ENCODE measurements at places on chromosomes 1 and 21.

DNA sequence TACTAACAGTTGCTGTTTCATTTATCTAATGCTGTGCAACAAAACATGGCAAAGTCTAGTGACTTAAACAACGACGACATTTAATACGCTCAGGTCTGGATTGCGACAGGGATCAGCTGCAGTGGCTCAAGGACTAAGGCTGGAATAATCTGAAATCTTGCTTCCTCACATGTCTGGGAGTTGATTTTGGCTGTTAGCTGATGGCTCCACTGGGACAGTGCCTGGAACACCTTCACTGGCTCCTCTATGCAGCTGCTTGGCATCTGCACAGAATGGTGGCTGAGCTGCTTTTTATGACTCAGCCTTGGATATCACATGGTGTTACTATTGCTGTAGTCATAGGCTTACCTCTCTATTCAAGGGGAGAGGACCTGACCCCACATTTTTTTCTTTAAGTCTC, 24.0 kb upstream of the BTG3 start:
- DNase-seq: no peak

- DNase-seq: no peak
These were observed 175.2 kb downstream of the DSCAM start for GRCh38 chr21:40671716-40672115.

DNA sequence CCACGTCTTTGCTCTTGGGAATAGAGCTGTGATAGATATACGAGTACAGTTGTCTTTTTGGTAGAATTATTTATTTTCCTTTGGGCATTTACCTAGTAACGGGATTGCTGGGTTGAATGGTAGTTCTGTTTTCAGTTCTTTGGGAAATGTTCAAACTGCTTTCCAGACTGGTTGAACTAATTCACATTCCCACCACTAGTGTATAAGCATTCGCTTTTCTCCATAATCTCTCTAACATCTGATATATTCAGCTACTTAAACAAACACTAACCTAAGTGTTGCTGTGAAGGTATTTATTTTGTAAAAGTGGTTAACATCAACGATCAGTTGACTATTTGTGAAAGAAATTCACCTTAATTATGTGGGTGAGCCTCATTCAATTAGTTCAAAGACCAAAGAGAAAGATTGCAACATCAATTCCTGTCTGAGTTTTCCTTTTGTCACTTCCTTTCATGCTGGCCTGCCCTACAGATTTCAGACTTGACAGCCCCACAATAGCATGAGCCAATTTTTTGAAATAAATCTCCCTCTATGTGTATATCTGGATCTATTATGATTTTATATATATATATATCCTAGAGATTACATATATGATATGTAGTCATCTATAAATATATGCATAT, 26.7 kb upstream of the DUSP10 start:
- no peak for DNase-seq

DNA sequence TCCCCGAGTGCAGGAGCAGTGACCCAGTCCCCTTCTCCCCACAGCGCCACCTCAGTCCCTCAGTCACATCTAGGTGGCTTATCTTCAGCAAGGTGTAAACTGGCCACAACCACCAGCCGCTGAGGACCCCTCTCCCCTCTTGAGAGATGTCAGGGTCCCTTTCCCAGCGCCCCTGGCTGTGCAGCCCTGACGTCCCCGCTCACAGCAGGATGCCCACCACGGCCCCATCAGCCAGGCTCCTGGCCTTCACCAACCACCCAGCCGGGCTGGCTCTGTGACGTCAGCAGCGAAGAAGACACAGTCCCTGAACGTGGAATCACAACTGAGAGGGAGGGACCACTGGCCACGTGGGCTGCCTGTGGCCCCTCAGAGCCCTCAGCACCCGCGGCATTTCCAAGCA, 249.4 kb downstream of the NPHP4 start:
- no peak for DNase-seq

- DNase-seq: no peak
These were observed 509.8 kb downstream of the PTPRU start for GRCh38 chr1:29746076-29746665.

GRCh38 chr1:95041491-95042165, 31.1 kb downstream of the ALG14 start:
- DNase-seq: no peak

- DNase-seq: no peak
These were observed 253.4 kb upstream of the CSF3R start for GRCh38 chr1:36735939-36736730.

- no peak for DNase-seq
These were observed 48.5 kb downstream of the AJAP1 start for GRCh38 chr1:4702932-4703331.

GRCh38 chr1:55700359-55701130, 485.4 kb upstream of the USP24 start:
- DNase-seq: no peak

DNA sequence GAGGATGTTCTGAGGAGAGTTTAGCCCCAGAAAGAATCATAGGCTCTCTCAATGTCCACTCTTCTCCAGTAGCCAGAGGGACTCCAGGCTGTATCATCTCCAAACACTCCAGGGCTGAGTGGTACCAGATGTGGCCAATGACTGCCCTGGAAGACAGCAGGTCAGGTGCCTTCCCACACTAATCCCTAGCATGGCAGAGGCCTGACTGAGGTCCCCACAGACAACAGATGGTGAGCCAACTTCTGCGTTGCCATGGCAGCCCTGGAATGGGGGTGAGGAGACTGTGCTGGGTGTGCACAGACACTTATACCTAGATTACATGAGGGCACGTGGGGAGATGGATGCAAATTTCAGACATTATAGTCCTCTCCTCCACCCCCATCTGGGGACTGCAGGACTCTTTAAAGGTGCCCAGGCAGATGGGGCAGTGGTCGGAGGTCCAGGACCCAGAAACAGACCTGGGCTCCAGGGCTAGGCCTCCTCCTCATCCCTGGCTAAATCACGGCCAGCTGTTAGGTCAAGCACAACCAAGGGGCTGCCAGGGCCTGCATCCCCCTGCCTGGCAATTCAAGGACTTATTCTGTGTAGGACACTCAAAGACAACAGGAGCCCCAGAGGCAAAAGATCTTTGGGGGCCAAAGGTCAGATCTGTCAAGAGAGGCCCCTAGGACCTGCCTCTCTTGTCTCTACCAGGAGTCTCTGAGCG, 42.9 kb downstream of the CAMK2N1 start:
- DNase-seq: no peak

GRCh38 chr1:21935891-21936365, 1.2 kb downstream of the HSPG2 start:
- DNase-seq: no peak

DNA sequence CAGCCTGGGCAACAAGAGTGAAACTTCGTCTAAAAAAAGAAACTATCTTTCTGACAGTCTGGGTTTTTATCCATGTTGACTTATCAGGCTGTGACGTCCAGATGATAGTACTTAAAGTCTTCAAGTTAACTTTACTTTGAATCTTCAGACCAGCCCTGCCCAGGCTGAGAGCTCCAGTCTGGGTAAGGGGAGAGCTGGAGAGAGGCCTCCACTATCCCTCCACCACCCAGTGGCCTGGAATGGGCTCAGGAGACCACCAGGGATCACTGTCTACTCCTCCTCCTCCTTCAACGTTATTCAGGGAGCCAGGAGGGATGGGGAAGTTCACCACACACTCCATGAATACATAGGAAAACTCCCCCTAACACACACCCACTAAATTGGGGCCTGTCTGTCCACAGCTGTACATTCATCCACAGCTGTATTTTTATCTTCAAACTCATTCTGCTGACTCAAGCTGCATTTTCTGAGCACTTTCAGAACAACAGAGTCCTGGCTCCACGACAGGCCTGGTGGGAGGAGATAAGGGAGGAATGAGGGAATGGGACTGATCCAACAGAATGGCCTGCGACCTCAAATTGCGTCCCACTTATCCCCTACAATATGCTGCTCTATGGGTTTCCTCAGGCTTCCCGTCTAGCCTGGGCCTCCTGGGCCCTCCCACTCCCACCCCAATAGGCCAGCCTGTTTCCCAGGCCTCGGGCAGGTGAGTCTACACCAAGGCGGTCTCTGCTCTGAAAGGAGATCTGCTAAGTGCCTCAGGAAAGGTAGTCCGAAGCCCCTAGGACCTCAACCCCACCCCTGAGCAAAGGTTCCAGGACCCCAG, 1.8 kb downstream of the SLC45A3 start:
- DNase-seq: no peak

DNA sequence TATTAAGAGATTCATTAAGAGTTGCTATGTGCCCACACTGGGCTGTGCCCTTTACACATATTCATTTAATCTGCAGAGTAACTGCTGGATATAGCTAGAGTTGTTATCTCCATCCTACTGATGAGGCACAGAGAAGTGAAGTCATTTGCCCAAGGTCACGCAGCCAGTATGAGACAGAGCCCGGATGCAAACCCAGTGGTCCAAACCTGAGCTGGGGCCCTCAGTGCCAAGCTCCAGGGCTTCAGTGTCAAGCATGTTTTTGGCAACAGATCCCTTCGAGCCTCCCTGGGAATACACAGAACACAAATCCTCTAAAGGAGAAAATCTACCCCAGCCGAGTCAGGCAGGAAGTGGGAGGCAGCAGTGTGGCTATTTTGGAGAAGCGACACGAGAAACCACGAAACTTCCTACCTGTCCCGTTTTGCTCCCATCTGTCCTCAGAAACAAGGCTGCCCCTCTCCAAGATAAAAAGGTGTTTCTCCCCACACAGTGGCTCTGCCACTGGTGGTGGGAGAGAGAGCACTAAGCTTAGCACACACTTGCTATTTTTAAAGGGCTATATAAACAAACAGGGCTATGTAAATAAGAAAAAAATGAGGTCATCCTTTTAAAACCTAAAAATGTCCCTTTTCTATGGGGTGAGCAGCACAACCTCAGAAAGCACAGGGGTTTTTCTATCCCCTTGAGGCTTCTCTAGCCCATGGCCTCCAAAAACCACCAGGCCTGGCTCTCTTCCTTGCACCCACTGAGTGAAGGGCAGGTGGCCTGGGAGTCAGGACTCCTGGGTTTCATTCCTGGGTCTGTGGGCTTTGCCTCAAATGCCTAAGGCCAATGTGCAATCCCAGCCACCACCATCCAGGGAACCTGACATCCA, 138.6 kb upstream of the EDN2 start:
- DNase-seq: no peak

- peak; percentile 14 for DNase-seq
These were observed 15.7 kb upstream of the FGR start for GRCh38 chr1:27650539-27651175.

DNA sequence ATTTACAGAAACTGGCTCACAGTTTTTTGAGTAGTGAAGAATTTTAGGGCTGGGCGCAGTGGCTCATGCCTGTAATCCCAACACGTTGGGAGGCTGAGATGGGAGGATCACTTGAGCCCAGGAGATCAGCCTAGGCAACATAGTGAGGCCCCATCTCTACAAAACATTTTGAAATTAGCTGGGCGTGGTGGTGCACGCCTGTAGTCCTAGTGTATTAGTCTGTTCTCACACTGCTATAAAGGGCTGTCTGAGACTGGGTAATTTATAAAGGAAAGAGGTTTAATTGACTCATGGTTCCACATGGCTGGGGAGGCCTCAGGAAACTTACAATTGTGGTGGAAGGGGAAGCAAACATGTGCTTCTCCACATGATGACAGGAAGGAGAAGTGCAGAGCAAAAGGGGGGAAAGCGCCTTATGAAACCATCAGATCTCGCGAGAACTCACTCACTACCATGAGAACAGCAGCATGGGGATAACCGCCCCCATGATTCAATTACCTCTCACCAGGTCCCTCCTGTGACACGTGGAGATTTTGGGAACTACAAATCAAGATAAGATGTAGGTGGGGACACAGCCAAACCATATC, 24.4 kb upstream of the DYRK1A start:
- DNase-seq: no peak

GRCh38 chr21:28714777-28715464, 277.8 kb downstream of the LTN1 start:
- no peak for DNase-seq

DNA sequence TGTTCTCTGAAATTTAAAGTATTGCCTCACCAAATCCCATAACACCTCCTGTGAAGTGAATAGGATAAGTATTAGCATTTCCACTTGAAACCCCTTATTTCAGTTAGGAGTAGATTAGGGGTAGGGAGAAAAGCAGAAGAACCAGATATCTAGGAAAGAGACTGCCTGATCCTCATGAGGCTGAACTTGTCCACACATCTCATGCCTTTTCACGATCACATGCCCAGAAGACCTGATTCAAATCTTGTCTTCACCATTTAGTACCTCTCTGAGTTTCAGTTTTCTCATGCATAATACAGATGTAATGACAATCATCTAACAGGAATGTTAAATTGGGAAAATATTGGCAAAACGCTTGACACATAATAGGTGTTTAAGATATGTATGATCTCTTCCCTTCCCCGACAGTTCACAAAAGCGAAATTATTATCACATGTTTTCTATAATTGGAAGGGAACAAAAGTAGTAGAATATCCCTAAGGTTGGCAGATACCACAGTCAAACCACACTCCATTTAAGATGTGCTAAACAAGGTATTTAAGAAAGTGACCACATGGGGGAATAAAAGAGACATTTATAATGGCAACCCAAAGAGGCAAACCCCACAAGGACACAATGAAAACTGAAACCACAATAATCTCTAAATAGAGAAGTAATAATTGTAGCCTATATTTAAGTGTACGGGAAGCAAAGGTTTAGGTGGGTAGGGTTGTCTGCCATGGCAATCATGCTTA, 25.2 kb downstream of the GFI1 start:
- DNase-seq: no peak

DNA sequence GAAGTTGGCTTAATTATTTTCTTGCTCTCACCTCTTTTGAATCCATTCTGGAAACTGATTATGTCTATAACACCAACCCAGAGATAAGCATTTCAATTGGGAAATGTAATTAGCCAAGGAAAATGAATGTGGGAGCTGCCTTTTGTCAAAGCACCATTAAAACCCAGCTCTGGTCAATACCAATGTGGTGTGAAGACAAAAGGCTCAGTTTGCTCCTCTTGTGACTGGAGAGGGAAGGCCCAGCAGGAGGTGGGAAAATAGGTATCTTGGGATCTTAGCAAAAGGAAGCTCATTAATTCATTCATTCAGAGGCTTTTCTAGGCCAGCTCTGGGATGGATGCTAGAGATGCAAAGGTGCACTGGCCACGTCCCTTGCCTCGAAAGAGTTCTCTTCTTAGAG, 75.0 kb upstream of the SELENON start:
- no peak for DNase-seq

DNA sequence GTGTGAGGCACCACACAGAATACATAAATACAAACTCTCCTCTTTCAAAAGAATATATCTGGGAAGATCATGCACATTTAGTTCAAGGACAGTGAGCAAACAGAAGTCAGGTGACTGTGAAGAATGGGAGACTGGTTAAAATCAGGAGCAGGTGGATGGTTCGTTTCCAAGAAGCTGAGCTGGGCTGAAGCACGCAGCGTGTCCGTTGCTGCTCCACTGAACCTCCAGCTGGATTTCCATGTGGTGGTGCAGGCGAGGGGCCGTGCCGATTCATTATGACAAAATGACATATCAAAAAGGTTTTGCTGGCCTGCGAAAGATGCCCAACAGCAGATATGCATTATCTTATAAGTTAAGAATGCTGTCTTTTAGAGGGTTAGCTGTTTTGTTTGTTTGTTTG, 66.0 kb downstream of the OLIG1 start:
- no peak for DNase-seq

DNA sequence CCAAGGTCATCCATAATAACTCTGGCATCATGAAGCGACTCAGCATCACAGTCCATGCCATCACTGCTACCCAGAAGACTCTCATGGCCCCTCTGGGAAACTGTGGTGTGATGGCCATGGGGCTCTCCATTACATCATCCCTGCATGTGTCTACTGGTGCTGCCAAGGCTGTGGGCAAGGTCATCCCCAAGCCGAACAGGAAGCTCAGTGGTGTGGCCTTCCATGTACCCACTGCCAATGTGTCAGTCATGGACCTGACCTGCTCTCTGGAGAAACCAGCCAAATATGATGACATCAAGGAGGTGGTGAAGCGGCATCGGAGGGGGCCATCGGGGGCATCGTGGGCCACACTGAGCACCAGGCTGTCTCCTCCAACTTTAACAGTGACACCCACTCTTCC, 65.1 kb upstream of the ARHGAP29 start:
- DNase-seq: no peak
